ENCODE measurements at places on chromosomes 2 and 18.

GRCh38 chr2:26430826-26431225 lies 29.1 kb downstream of the DRC1 start:
- DNase-seq: no peak

DNA sequence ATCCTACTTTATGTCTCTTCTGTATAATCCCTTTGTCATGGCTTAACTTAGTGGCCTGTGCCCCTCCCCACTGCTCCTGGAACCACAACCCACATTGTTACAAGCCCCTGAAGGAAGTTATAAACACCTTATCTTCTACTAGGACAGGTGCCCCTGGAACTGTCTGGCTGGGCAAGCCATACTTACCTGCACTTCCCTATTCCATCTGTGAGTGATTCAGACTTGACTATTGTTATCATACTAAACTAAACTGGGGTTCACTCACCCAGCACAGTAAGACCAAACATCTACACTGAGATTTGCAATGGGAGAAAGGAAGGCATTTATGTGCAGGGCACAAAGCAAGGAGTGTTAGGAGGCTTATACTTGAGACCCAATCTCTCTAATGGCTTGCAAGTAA lies 3.7 kb upstream of the UGT1A6 start:
- no peak for DNase-seq

GRCh38 chr2:72497763-72498162 lies 328.1 kb downstream of the EXOC6B start:
- no peak for DNase-seq

DNA sequence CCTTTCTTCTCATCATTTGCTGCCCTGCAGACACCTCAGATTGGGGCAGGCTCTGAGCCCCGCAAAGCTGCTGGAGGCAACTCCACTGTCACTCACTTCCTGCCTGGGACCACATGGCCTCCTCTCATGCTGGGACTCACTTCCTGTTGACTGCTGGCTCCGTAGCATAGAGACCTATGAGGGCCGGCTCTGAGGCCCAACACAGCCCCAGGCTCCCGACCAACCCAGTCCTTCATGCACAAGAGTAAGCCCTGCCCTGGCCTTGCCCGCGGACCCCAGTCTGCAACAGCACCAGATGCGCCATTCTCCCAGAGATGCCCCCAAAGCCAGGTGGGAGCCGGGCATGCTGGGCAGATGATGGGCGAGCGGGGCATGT lies 55.7 kb downstream of the DNMT3A start:
- DNase-seq: peak; percentile 87

DNA sequence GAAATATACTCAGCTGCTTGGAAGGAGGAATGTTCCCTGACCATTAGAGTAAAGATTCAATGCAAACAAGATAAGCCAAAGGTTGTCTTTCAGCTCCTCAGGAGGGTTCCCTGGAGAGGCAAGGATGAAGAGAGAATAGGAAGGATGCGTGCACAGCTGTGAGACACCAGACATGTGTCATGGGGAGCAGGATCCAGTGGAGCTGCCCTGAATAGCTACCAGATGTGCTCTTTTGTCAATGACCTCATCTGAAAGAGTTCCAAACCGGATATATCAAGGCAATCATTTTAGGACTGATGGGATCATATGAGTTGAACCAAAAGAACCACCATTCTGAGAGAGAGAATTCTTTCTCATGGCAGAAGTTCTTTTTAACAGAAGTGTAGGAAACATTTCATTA lies 490.6 kb downstream of the IRS1 start:
- DNase-seq: no peak

DNA sequence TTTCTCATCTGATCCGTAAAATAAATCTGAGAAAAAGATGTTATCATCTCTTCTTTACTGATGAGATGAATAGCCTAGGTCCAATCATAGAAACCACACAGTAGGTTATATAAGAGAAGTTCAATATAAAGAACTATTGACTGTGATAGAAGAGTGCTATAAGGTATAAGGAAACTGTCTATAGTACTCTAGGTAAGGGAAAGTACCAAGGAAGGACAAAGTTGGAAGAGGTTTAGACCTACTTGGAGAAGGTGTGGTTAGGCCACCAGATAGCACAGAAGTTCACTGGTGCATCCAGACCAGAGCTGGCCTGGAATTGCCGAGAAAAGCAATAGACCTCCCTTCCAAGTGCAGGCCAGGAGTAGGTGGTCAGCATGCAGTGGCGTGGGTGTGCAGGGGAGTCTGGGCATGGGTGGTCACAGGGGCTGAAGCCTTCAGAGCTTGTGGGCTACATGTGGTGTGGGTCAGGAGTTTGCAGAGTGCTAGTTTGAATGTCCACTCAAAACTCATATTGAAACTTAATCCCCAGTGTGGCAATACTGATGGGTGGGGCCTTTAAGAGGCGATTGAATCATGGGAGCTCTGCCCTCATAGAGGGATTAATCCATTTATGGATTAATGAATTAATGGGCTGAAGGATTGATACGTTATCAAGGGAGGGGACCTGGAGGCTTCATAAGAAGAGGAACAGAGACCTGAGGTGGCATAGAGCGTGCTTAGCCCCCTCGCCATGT lies 86.3 kb downstream of the ALPK2 start:
- DNase-seq: no peak

Data from CD4-positive, alpha-beta T cell treated with Interleukin-6 at 100 ng/mL for 8 hours (primary cell).